ENCODE measurements at places on chromosomes 12 and 14.

DNA sequence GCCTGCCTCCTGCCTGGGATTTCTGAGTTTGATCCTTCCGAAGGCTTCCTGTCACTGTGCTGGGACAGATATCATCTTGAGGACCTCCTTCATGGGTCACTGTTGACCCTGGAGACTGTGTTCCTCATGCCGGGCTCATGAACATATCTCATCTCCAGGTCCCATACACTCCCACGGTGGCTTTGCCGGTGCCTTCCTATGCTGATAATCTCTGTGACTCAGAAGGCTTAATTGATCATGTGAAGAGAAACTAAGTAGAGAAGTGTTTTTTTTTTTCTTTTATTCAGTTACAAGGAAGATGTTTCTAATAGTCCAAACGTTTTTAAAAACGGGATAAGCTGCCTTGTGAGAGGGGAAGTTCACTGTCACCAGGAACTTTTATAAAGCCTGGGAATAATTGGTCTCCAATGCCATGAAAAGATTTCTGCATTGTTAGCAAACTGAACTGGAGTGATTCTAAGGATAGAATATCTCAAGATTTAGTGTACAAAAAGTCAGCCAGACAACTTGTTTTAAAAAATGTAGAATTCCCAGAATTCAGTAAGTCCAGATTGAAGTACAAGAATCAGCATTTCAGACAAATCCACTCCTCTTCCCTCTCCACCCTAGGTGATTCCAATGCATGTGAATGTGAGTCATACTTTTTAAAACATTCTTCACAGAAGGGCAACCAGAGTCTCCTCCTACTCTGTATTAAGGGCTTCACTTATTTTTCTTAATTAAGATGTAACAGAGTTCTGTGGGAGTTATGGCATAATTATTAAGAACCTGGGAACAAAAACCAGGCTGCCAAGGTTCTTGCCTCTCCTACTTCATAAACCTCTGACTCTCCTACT lies 139.8 kb upstream of the LGR5 start:
- DNase-seq, result no peak

DNA sequence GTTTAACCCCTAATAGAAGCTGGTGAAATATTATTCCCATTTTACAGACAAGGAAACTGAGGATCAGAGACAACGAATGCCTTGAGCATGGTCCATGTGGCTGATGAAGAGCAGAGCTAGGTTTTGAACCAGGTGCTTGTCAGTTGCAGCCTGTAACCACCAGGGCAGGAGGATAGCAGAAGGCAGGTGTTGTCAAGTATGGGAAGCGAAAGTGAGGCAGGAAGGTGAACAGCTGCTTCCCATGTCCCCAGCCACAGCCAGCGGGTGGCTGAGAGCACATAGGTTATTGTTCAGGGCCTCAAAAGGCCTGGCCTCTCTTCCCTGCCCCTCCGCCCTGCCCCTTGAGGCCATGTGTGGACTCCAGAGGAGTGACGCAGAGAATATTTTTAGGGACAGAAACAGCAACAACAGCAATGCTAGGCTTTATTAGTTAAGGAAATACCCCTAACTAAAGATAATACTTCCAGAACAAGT lies 39.6 kb downstream of the IQSEC3 start:
- DNase-seq, result no peak

DNA sequence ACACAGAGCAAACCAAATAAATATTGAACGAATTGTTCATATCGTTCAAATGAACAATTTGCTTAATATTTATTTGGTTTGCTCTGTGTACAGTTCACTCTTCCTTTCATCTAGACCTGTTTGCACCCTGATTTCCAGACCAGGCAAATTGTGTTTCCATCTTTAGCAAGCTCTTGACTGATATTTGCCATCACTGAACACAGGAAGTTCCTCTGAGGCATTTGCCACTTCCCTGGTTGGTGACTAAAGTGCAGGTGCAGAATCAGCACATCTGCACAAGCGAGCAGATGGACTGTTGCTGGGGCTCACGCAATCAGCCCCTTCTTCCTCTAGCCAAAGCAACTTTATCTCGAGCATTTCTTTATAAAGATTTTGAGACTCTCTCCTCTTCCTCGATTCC lies 112.9 kb downstream of the DAAM1 start:
- no peak for DNase-seq

DNA sequence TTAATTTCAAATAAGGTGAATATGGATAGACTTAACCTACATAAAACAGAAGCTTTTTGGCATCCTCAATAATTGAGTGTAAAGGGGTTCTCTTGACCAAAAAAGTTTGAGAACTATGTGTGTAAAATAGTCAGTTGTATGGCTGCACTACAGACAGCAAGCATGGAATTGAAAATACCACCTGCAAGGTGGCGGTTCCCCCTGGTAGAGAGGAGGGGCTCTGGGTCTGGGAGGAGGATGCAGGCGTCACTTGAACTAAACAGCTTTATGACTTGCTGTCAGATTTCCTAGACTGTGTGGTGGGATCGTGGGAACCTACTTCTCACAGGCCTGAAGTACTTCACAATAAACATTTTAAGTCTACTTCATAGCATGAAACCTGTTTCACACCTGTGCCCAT lies 6.3 kb downstream of the EVL start:
- DNase-seq, result no peak

GRCh38 chr12:92753976-92754885 lies 51.4 kb downstream of the PLEKHG7 start:
- no peak for DNase-seq

GRCh38 chr12:3200032-3200617 lies 122.9 kb downstream of the TSPAN9 start:
- DNase-seq, result no peak

DNA sequence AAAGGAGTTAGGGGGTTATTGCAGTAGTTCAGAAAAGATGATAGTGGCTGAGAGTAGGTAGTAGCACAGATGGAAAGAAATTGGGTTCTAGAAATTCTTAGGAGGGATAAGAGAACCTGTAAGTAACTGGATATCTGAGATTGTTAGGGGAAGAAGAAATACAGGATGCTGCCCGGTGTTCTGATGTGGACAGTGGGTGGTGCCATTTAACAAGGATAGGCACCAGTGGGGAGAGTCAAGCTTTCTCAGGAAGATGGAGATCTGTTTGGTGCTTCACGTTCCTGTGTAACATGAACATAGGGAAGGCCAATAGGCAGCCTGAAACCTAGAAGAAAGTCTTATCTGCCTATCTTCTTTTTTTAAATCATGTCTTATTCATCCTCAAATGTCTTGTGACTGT lies 245.9 kb downstream of the NPAS3 start:
- no peak for DNase-seq

DNA sequence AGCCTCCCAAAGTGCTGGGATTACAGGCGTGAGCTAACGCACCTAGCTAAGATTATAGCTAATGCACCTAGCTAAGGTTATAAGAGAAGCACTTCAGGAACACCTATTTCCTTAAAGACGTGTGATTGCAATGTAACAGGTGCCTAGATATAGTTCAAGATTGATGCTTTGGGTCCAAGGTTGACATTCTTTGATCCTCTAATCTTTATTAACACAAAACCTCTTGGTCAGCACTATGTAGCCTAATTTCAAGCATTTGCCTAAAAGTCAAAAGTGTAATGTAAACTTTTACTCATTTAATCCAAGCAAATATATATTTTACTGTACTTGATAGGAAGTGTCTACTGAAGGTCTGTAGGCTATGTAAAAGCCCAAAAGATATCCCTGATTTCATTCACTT lies 36.5 kb downstream of the SCFD1 start:
- no peak for DNase-seq

DNA sequence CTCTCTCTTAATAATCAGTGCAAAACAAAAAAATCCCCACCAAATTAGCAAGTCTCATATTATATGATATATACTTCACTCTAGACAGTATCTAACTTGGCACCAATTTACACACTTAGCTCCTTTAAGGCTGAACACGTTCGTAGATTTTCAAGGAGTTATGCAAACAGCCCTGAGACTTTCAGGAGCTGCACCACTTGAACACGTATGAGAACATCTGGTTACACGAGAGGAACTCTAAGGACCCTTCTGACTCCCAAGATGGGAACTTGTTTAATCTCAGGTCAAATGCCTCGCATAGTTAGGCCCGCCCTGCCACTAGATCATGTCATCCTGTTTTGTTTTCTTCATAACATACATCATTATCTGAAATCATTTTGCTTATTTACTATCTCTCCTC lies 10.0 kb downstream of the SPRING1 start:
- no peak for DNase-seq

DNA sequence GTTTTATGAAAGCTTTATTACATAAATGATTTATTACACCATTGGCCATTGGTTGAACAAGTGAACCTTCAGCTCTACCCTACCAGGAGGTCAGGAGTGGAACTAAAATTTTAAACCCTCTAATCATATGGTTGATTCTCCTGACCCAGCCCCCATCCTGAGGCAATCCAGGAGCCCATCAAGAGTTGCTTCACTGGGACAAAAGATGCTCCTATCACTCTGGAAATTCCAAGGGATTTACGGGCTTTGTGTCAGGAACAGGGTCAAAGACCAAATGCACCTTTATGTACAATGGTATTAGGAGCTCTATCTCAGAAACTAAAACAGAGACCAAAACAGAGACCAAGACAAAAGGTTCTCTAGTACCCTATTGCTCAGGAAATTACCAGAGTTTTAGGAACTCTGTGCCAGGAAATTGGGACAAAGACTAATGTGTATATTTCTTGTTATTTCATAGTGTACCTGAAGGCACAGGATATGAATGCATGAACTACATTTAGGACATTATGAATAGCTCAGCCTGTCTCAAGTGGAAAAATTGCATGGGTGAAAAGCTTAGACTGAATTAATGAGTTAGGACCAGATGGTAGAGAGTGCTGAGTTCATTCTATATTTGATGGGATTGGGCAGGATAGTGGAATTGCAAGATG lies 171.7 kb upstream of the FLRT2 start:
- no peak for DNase-seq

GRCh38 chr12:106769078-106769477 lies 5.4 kb upstream of the RIC8B start:
- DNase-seq, result no peak

- no peak for DNase-seq
These were observed 106.8 kb upstream of the RPH3A start for GRCh38 chr12:112684742-112685141.

GRCh38 chr12:101891462-101891971 lies 14.1 kb downstream of the DRAM1 start:
- DNase-seq, result no peak

DNA sequence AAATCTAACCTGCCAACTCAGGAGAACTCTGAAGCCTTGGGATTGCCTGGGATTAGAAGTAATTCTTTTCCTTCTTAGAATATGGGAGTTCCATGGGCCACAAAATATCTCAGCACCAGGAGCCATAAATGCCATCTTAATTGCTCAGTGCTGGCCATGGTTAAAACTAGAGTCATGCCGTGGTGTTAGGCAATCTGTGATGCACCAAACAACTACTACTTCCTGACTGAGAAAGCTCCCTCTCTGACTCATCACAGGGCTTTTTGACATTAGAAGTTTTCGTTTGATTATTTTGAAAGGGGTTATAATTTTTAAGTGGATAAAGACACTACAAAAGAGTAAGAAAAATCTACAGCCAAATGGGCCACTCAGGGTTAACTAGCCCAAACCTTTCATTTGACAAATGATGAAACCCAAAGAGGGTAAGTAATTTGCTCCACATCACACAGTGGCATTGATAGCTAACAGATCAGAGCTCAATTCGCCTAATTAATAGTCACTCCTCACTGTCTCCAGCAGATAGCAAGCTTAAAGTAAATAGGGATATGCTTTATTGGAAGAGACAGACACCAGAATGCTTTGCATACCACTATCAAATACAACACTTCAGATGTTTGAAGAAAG lies 377.3 kb downstream of the EMP1 start:
- no peak for DNase-seq

DNA sequence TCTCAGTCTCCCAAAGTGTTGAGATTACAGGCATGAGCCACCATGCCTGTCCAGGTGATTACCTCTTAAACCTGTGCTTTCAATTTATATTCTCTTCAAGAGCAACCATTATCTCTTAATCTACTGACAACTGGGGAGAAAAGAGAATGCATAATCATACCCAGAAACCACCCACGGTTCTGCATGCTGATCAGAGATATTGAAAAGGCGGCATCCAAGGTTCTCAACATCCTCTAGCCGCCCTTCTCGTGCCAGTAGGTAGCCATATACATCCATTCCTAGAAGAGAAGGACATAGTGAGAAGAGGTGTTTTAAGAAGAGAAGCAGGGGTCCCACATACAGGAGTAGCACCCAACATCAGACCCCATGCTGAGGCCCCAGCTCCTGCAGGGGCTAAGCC lies 20.8 kb downstream of the ANAPC7 start:
- DNase-seq, result no peak

GRCh38 chr12:76708296-76708695 lies 55.6 kb upstream of the ZDHHC17 start:
- no peak for DNase-seq

- DNase-seq, result no peak
These were observed 210.4 kb downstream of the ITPR2 start for GRCh38 chr12:26622601-26623000.

DNA sequence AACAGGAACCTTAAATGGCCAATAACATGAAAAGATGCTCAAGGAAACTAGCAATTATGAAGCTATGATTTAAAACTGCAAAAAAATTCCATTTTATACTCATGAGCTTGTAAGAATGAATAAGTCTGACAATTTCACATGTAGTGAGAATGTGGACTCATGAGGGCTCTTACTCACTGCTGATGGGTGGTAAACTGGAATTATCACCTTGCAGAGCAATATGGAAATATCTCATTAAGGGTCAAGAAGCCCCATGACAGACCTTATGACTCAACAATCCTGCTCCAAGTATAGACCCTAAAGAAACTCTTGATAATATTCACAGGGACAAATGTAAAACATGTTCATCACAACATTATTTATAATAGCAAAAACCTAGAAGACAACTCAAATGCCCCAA lies 23.5 kb upstream of the SMAGP start:
- no peak for DNase-seq

DNA sequence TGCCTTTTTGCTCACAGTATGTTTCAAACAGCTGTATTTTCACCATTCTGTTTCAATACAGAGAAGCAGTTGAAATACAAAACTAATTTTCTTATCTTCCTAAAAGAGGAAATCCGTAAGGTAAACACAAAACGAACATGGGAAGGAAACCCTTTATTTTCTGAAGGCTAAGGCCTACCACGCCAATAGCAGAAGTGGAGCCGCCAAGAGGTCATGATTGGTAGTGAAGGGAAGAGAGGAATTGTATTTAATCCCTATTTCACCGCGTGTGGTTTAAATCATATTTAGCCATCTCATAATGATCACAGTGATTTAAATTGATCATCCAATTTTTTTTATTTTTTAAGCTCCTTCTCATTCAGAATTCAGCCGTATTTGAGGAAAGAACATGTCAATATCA lies 398.2 kb downstream of the PRKD1 start:
- DNase-seq, result no peak

- DNase-seq, result no peak
These were observed 1.1 kb downstream of the TTC8 start for GRCh38 chr14:88825503-88825902.

GRCh38 chr12:103354403-103354802 lies 141.4 kb downstream of the C12orf42 start:
- no peak for DNase-seq
